DND-41 (cell line): ENCODE measurements at places on chromosomes 12 and 14.

- no peak for DNase-seq
Measured at GRCh38 chr12:570435-570920, 92.8 kb downstream of the NINJ2 start.

GRCh38 chr12:70550180-70550577, 87.0 kb downstream of the PTPRB start:
- DNase-seq, result no peak

- DNase-seq, result peak; percentile 39
Measured at GRCh38 chr12:51323317-51323960, 535 bp downstream of the BIN2 start.

DNA sequence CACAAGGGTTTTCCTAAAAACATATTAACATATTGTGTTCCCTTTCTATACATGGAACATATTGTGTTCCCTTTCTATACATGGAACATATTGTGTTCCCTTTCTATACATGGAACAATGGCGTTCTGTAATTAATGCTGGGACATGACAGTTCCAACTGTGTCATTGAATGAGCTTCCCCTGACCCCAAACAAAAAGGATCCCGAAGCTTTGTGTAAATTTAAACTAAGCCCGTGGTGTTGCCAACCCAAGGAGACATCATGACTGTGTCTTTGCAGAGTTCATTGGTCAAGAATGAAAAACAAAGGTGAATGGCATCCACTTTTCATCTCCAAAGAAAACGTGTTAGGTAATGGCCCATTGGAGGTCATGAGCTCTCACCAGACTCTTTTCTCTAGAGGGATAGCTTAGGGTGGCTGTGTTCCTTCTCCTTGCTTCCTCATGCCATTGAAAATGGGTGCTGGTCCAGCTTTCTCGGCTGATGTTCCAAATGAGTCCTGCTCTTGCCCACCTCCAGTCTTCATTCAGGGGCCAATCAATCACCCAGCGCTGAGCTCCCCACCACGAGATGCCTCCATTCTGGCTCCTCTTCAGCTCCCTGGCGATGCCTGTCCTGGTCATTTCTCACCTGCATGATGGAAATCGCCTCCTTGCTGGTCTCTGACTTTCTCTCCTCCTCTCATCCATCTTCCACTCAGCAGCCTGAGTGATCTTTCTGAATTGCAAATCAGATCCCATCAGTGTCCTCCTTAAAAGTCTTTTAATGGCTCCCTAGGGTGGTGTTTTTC, 156.1 kb downstream of the VRK1 start:
- DNase-seq, result no peak

DNA sequence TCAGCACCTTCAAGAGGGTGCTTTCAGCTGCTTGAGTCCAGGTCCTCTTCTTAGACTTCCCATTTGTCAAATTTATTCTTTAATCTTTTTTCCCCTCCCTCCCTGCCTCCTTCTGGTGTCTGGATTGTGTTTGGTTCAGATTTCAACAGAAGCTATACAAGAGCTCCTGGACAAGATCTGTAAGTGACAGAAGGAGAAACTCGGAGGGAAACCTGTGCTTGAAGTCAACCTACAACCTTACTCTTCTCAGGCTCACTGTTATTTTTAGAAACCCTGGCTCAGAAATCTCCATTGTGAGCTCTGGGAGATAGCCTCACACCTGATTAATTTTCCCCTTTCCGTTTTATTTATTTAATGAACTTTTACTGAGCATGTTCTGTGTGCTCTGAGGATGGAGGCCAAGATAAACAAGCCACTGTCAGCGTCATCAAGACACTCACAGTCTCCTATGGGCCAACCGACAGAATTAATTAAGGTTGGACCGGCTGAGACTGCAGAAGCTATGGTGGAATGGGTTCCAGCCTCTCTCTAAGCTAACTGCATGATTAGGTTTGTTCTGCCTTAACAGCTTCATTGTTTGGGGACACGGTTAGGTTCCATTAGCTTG, 13.5 kb downstream of the PDE1B start:
- DNase-seq, result no peak

- no peak for DNase-seq
Measured at GRCh38 chr12:131458931-131459772, 251.7 kb upstream of the SFSWAP start.

- no peak for DNase-seq
Measured at GRCh38 chr12:127253797-127254327, 1013.1 kb upstream of the TMEM132C start.

- no peak for DNase-seq
Measured at GRCh38 chr14:30553311-30553989, 5.5 kb upstream of the G2E3 start.

DNA sequence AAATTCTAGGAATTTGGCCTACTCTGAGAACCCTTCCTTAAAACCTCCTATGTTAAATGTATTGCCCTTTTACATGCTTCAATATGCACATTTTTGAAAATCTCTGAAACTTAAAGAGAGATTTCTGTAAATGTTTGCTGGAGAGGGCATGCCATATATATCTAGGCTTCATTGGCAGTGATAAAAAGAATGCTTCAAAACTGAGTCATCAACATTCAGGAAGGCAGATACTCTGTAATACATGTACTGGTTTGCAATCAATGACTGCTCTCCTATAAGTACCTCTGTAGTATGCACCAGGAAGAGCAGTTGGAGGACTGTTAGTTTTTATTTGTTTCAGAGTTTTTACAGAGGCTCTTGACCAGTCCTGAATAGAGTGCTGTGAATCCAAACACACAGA, 739.9 kb downstream of the SLC16A7 start:
- no peak for DNase-seq

DNA sequence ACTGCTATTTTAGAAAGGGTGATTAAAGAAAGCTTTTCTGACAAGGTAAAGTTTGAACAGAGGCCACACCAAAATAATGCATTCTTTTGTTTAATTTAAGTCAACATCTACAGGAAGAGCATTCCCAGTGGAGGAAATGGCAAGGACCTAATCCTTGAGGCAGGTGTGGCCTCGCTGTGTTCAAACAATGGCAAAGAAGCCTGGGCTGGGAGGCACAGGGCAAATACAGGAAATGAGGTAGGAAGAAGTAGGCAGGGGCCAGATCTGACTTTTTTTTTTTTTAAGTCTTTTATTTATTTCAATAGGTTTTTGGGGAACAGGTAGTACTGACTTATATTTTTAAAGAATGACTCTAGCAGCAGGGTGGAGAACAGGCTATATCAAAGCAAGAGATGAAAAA, 53.5 kb downstream of the ARMH4 start:
- no peak for DNase-seq

DNA sequence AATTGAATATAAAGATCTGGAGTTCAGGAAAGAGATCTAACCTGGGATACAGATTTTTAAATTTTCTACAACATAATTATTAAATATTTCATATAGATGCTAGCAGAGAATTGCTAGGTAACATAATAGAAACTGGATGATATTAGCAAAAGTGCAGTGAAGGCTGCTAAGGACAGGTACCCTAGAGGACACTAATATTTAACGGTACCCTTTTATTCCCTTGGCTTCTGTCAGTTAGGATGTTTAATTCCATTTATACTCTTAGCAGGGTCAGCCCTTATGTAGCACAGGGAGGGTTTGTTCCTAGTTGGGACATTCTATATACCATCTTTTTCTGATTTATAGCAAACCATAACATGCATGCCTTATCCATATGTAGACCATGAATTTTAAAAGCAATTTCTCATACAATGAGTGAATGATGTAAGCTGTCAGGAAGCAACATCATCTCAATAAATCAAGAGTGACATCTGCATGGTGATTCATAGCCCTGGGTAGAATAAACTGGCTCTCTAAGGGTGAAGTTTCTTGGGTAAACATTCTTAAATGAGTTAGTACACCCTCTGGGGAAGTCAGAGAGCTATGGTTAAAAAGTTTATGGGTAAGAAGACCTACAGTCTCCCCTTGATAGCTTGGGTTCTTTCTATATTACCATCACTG, 404.4 kb upstream of the MGAT4C start:
- DNase-seq, result no peak

DNA sequence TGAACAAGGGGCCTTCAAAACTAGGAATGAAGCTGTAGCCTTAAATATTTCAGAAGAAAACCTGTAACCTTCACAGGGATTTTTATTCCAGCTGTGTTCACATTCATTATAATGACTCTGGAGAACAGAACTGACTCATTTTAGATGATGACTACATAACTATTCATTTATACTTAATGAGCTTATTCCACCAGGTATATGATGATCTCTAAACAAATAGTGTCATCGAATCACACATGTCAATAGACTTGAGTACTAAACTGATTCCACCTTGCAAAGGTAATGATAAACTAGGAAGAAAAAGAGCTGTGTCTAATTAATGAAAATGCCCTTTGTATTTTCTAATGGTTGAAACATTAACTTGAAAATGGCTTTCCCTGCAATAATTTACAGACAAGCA, 433.2 kb downstream of the PDZRN4 start:
- no peak for DNase-seq

- no peak for DNase-seq
Measured at GRCh38 chr14:39218171-39218769, 15.4 kb upstream of the MIA2 start.

- no peak for DNase-seq
Measured at GRCh38 chr12:31089072-31089471, 15.4 kb downstream of the DDX11 start.

GRCh38 chr14:52656905-52657304, 38.5 kb downstream of the ERO1A start:
- no peak for DNase-seq

GRCh38 chr12:77033658-77034536, 31.5 kb downstream of the E2F7 start:
- DNase-seq, result no peak

GRCh38 chr14:50342221-50343078, 30.3 kb downstream of the DMAC2L start:
- peak; percentile 41 for DNase-seq

- no peak for DNase-seq
Measured at GRCh38 chr14:69093631-69094421, 59.1 kb downstream of the DCAF5 start.
